Cortex of kidney (tissue), 1 donor: ENCODE measurements at places on chromosomes 16 and 17.

DNA sequence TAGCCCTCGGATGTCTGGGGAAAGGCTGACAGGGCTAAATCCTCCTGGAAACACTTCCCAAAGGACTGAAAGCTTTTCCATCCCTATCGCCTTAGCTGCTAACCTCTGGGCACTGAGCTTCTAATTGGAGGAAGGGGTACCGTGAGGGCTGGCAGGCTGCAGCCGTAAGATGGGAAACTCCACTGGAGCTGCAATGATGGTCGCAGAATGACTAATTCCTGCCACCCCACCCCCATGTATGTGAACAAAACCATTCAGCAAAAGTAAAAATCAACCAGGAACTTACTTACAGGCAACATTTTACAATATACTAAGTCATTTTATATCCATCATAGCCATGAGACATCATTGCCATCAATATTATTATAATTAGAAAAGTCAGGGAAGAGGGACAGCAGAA is 133.3 kb downstream of the ABCC12 start:
- no peak for DNase-seq

DNA sequence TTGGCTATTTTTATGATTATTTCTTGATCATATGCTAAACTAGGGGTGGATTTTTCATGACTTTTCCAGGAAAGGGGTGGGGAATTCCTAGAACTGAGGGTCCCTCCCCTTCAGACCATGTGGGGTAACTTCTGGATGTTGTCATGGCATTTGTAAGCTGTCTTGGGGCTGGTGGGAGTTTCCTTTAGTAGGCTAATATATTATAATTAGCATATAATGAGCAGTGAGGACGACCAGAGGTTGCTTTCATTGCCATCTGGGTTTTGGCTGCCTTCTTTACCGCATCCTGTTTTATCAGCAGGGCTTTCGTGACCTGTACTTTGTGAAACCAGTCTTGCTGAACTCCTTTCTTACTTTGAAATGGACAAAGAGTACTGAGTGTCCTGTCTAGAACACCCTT is 40.4 kb upstream of the ABCA5 start:
- DNase-seq: no peak

DNA sequence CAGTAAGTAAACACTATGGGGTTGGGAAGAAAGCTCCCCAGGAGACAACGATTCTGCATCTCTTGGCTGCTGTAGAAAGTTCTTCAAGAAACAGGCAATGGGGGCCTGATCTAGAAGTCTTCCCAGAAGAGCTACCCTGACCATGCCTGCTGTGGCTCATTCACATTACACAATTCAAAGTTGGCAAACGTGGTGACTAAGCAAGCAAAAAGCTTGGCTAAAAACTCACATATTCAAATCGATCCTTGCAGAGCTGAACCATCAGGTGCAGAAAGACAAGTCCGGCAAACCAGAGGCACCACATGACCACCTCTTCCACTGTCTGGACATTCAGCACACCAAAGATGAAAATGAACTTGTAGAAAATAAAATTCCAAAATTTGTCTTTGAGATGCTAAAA is 16.1 kb downstream of the AMFR start:
- no peak for DNase-seq

- no peak for DNase-seq
Observed at GRCh38 chr16:81435567-81435966, 9.0 kb upstream of the CMIP start.

DNA sequence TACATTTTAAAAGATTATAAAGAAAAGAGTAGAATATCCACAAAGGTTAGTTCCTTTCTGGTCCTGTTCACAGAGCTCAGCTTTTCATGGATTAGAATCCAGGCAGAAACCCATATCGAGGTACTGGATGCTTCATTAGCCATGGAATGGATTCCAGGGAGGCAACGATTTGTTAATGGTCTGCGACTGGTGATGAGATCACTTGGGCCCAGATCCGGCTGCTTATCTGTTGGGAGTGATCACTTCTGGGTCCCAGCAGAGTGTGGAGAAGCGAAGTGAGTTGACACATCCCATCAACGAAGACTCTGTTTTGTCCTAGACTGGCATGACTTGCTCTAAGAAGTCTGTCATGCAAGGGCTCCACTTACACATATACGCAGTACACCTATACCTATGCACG is 165.8 kb downstream of the MAF start:
- no peak for DNase-seq

DNA sequence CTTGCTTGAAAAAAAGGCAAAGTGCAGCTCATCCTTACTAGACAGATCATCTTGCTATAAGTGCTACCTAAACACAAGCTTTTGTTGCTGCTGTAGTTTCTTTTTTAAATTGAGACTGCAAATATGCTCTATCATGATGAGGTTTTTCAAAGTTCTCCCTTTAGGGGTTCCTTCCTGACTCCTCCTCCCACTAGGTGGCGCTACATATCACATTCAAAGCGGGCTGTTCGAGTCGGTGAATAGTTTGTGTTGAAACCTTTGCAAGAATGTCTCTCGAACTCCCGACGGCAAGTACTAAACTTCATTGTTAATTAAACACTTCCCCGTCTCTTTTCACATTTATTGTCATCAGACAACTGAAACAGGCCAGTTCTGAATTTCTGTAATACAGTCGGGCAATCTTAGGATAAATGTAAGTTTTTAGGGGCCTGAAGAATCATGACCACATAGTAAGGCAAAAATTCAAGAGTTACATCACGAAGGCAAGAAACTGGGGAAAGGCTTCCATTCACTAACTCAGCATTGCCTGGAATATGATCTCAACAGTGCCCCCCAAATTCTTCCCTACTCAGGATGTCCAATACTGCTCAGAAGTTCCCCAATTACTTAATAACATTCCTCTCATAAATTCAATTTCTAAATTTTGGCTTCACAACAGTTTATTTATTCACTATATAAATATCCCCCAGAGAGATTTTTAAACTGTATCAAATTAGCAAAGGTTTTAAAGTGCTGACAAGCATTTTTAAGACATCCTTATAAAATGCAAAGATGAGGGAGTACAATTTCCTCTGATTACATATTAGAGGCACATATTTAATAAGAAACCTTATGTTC is 6.7 kb downstream of the HS3ST3A1 start:
- DNase-seq: no peak

DNA sequence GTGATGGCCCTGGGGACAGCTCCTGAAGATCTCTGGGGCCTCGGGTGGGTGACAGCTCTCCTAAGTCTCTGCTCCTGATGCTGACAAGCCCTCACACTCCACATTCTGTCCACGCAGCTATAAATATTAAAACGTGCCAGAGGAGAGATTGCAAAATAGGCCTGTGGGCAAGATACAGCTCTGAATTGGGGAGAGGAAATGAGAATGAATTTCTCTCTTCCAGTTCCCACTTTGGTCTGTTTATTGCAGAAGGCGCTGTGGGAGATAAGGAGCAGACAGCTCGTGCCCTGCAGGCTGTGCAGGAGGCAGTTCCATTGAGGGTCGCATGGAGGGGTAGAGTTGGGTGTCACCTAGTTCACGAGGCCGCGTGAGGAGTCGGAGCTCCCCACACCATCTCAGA is 87.5 kb upstream of the SDK2 start:
- no peak for DNase-seq

DNA sequence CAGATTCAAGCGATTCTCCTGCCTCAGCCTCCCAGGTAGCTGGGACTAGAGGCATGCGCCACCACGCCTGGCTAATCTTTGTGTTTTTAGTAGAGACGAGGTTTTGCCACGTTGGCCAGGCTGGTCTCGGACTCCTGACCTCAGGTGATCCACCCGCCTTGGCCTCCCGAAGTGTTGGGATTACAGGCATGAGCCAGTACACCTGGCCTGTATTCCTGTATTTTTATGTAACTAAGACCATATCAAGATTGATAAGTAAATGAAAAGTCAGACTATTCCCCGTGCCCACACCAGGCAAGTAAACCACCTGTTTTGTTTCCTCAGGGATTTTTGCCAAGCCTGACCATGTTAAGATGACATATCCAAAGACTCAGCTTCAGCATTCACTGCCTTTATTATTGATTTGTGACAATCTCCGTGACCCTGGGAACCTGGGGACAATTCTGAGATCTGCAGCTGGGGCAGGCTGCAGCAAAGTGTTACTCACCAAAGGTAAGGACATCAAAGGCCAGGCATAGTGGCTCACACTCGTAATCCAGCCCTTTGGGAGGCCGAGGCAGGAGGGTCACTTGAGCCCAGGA is 5.6 kb downstream of the MRM3 start:
- no peak for DNase-seq

GRCh38 chr17:16425698-16426659 is 10.6 kb downstream of the TRPV2 start:
- DNase-seq: no peak

DNA sequence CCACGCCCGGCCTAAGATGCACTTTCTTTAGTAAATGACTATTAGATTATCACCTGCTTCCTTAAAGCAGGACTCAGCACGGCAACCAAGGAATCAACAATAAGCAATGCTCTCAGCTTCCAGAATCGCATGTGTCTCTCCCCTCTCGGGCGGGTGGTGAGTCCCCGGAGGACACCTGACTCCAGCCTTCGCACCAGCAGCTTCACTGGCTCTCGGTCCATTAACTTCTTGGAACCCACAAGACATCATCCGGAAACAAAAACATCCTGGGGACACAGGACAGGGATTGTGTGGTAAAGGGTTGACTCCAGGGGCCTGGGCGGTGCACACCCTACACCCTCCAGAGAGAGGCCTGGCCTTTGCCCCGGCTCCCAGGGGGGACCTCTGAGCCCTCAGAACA is 22.7 kb downstream of the UTS2R start:
- DNase-seq: no peak

- DNase-seq: no peak
Observed at GRCh38 chr17:73985466-73986015, 217.9 kb upstream of the RPL38 start.

DNA sequence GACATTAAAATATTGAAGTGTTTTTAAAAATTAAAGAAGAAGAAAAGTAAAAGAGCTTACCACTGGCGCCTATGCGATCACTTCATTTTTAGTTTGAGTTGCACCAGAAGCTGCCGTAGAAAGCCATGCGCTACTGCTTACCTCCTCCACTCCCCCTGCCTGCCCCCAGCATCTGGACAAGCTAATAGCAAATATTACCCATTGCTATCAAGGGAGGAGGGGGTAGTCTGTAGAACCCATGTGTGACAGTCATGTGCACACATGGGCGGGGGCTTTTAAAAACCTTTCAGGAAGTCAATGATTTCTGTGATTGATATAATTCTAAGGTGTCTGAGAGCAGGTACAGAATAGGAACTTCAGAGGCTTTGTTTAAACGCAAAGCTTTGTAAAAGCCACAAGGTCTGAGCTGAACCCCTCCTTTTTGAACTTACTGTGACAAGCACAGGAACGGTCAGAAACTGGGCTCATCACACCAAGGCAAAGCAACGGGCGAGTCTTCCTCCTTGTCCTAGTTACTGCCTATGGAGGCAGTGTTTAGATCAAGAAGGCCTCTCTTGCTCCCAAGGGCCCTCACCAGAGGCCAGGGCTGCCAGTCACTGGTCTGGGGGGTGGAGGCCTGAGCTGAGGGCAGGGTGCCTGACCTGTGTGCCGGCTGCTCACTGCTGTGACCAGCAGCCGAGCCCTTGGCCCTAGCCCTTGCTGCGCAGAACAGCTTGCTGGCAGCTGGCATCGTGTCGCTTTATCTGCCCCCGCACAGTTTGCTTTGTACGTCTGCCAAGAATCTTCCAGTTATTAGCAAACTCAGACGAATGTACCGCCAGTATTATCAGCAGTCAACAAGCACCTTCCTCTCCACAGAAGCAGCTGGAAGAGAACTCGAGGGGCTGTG is 15.0 kb downstream of the GINS2 start:
- no peak for DNase-seq

DNA sequence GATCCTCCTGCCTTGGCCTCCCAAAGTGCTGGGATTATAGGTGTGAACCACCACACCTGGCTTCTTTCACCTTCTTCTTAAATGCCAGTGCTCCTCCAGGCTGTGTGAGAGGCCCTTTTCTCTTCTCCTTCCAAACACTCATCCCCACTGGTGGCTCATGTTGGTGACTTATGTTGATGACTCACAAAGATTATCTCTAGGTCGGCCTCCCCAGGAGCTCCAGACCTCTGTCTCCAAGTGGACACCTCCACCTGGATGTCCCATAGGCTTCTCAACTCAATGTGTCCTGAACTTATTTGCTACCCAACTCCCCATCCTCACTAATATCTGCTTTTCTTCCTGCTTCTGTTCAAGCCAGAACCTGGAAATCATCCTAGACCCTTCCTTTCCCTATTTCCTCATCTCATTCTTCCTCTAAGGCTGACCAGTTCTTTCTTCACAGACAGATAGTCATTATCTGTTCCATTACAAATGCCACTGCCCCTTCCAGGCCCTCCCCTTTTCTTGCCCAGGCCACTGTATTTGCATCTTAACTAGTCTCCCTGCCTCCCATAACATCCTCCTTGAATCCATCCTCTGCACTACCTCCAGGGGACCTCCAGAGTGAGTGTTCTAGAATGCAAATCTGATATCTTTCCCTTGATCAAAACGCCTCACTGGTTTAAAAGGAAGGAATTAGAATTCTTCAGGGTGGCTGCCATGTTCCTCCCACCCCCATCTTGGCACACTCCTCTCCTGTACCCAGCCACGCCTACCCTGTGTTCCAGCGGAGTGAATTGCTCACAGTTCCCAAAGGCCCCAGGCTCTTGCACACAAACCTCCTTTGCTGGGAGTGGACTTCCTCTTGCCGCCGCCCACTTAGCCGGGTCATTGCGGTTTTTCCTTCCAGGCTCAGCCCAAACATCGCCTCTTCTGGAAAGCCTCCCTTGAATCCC is 34.8 kb upstream of the FBXO47 start:
- DNase-seq: no peak

GRCh38 chr17:2795441-2796163 is 636 bp upstream of the RAP1GAP2 start:
- no peak for DNase-seq

DNA sequence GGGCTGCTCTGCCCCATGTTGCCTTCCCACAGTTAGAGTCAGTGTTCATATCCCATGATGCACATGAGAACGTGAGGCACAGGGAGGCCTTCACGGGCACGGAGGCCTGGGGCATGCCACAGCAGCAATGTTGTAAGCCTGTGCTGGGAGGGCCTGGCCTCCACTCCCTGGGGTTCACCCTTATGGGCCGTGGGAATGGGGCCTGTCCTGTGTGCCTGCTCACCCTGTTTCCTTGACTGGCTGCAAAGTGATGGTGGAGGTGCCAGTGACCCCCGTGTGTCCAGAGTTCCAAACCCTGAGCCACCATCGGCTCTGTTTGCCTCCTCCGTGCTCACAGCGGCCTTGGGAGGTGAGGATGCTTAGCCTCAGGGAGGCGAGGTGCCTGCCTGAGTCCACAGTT is 9.6 kb downstream of the POLR3E start:
- DNase-seq: no peak

DNA sequence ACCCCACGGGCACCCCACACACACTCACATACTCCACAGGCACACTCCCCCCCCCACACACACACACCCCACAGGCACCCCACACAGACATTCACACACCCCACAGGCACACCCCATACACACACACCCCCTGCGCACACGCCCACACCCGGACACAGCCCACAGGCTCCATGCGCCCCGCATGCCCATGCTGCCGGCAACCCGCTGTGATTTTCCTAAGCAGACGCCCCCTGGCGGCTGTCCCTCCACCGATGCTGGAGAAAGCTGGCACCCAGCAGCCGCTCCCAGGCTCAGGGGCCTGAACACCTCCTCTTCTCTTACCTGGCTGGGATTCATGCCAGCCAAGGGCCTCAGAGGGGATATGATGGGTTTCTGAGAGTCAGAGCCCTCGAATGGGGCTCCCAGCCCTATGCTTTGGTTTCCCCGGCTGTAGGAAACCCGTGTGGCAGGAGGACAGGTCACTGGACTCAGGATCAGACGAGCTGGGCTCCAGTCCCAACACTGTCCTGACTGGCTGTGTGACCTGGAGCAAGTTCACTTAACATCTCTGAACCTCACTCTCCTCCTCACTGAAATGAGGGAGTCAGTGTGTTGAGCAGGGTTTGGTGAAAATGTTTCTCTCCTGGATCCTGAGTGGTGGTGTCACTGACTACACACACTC is 19.6 kb upstream of the TNFRSF13B start:
- DNase-seq: no peak
